Ecto neural progenitor cell (in vitro differentiated cells): ENCODE measurements at places on chromosomes 16 and 17.

DNA sequence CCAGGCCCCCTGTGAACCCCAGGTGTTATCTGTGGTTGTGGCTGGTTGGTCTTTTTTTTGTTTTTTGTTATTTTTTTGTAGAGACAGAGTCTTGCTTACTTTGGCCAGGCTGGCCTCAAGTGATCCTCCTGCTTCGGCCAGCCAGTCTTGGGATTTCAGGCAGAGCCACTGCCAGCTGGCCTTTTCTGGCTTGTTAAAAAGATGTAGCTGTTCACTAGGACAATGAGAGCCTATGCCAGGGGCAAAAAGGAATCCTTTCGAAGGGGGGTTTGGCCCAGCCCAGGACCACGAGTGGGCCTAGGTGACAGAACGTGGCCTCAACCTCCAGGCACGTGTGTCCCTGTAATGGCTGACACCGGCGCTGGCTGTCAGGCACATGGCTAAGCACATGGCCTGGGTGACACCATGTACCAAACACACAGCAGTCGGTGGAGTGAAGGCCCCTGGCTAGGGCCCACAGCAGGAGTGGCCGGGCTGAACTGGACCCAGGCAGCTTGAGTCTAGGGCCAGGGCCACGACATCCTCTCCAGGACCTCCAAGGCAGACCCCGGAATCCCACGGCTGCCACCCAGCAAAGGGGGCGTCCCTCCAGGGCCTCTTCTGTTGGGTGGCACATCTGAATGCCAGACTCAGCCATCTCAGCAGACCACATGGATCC is 6.9 kb upstream of the SLC38A8 start:
- DNase-seq: no peak

DNA sequence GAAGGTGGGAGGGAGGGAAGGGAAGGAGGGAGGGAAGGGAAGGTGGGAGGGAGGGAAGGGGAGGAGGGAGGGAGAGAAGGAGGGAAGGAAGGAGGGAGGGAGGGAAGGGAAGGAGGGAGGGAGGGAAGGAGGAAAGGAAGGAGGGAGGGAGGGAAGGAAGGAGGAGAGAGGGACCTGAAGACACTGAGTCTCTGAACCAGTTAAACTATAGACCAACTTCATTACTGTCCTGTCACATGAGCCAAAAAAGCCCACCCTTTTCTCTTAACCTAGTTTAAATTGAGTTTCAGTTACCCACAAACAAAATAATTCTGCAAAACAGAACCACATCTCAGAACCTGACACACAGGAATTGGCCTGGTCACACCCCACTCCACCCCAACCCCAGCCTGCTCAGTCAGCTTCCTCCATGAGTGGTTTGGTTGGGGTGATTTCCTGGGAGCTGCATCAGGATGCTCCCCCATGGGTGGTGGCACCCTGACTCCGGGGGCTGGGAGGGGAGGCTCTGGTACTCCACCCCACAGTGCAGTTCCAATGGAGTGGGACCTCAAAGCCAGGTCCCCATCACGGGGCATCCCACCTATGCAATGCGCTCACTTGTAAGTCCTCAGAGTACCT is 4.7 kb upstream of the PRR29 start:
- peak; percentile 39 for DNase-seq

DNA sequence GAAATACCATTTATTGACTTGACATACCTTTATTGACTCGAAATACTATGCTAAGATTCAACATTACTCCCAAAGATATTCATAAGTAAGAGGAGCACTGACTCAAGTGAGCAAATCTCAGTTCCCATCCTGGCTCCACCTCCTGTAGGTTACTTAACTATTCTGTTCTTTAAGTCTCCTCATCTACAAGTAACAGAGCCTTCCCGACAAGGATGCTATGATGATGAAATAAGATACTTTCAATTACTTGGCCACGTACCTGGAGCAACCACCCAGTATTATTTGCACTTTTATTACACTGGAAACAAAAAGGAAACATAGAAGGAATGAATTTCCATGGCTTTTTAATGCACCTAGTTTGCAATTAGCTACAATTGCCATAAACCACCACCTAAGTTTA is 16.3 kb downstream of the KANSL1 start:
- DNase-seq: peak; percentile 12

GRCh38 chr16:51875834-51876600 is 670.9 kb downstream of the TOX3 start:
- DNase-seq: no peak

DNA sequence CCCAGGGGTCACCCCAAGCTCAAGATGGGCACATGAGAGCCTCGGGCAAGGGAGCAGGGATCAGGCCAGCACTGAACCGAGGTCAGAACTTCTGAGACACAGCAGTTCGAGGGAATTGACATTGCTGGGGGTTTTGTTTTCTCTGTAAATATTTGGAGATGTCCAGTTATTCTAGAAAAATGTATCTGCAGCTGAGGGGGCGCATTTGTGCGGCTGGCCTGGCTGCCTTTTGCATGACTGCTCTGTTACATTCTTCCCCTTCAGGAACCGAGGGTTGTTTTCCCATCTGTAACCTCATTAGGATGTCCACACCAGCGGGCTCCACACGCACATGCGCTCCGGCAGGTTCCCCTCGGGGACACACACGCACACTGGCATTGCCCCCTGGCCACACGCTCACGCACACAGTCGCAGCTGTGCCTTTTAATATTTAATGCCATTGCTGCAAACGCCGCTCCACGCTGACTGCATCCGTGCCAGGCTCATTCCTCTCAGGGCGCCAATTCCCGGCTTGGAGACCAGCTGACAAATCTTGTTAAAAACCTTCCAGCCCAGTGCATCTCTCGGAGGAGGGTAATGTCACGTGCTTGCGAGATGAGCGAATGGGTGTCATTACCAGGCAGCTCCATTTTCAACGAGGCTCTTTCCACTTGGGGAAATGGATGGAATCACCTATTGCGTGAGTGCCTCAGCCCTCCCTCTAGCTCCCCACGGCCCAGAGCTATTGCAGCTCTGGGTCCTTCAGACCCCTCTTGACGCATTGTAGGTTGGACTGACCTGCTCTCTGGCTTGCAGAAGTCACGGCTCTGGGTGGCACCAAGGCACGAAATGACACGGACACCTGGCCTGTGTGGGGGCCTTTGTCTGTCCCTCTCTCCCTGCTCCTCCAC is 13.1 kb downstream of the CCR7 start:
- peak; percentile 44 for DNase-seq

DNA sequence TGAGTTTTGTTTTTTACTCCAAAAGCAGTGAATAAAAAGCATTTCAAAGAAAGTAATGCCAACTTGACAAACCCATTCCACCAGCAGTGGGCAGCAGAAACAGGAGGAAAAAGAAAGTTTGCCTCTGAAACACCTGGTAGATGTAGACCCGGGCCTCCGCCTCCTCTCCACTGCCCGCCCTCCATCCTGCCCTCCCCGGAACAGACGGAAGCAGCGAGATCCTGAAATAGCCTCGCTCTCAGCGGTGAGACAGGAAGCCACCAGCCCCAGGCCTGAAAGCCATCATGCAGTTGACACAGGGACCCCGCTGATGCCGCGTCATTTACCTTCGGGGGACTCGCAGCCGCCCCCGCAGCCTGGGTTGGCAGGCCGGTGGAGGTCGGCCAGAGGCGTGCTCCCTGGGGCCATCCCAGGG is 67.8 kb downstream of the C16orf78 start:
- DNase-seq: peak; percentile 69

GRCh38 chr17:489758-490329 is 137.2 kb upstream of the RPH3AL start:
- peak; percentile 64 for DNase-seq

GRCh38 chr17:66667491-66668030 is 167.4 kb upstream of the CACNG5 start:
- DNase-seq: no peak

DNA sequence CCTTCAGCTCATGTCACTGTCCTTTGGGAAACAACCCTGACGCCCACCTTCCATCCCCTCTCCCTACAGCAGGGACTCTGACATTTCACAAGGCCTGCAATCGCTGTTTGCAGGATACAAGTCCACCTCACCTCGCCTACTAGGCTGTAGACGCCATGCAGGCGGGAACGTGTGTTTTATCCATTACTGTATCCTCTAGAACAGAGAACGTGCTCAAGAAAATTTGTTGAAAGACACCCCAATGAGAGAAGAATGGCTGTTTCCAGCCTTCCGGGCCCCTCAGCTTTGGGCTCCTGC is 1.5 kb upstream of the TTYH2 start:
- no peak for DNase-seq

- no peak for DNase-seq
Observed at GRCh38 chr17:33240362-33240761, 52.7 kb downstream of the ASIC2 start.

DNA sequence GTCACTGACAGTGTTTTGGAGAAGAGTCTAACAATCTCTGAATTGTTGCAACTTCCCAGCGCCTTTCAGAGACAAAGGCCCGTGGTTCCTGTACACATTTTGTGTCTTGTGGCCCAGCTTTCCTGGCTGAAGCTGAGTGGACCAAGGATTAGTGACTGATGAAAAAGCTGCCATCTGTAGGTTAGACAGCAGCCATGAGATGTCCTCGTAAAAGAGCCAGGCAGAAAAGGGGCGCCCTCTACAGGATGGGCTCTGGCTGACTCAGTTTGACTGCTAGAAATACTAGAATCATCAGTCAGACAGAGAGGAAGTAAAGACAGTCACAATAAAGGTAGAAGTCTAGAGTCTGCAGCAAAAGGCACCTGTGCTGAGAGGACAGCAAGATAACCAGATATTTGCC is 26.5 kb upstream of the NF1 start:
- peak; percentile 72 for DNase-seq

GRCh38 chr16:78570399-78571141 is 471.1 kb downstream of the WWOX start:
- DNase-seq: no peak

GRCh38 chr17:61467416-61468262 is 15.4 kb downstream of the TBX4 start:
- peak; percentile 87 for DNase-seq

DNA sequence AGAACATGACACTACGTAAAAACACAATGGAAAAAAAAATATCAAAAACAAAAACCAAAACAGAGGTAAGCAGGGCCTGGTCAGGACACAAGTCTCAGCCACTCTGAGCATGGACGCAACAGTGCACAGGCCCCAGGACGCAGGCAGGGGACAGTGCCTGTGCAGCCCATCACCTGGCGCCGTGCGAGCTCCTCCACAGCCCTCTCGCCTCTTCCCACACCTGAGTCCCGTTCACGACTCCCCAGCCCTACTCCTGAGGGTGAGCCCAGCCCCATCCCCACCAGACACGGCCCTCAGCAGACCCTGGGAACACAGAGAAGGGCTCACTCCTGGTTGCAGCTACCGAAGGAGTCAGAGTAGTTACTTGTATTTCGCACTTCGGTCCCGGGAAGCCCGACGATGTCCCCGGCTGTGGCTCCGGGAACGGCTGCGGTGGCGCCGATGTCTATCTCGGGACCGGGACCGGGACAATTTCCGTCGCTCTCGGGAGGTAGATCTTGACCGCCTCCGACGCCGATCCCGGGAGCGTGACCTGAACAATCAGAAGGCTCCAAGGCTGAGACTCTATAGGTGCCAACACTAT is 9.4 kb downstream of the HBQ1 start:
- no peak for DNase-seq

GRCh38 chr17:46756081-46756735 is 62.3 kb downstream of the WNT3 start:
- no peak for DNase-seq

DNA sequence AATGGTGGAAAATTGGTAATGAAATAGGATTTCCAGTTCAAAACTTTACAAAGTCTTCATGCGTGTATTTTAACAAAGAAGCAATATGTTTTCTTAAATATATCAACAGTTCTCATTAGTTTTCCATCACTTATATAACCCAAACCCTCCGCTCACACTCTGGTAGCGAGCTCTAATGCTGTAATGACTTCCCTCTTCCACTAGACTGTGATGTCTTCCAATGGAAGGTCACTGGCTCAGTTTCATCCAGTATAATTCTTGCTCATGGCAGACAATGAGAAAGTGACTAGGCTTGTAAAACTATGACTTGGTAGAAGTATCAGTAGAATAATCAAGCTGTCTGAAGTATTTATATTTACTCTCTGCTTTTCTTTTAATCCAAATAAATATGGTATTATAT is 32.8 kb downstream of the NETO2 start:
- no peak for DNase-seq

DNA sequence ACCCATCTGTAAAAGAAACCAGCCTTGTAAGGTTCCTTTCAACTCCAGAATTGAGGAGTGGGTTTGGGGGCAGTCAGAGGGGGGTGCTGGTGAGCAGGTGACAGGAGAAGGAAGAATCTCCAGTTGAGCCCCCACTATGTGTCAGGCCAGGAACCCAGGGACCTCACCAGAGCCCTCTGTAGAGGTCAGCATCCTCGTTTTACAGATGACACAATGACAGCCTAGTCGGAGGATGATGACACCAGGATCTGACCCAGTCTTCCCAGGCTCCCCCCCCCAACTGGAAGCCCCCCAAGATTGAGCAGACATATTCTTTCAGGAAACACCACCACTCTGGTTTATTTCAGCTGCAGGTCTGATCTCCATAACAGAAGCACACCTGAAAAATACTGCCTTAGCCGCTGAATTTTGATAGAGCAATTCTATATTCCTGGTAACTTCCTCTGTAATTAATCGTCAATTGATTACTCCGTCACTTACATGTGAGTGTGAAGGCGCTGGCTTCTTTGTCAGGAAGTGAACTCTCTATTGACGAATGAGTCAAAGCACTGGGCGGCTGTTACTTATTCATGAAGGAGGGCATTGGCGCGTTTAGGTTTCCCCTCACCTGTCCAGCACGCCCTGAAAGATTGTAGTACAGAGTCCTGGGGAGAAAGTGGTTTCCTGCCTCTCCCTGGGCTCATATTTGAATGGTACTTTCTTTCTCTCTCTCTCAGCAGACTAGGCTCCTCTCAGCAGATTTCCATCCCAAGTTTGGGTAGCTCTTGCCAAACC is 21.2 kb downstream of the SOCS3 start:
- no peak for DNase-seq

- no peak for DNase-seq
Observed at GRCh38 chr17:57203040-57203439, 53.3 kb upstream of the MSI2 start.

- peak; percentile 51 for DNase-seq
Observed at GRCh38 chr17:7839876-7840261, 5.9 kb downstream of the KDM6B start.

- DNase-seq: no peak
Observed at GRCh38 chr16:56675685-56676210, 6.1 kb downstream of the MT1H start.
